ENCODE measurements at places on chromosomes 16 and 17.
A peak's percentile ranks its signal among the peaks of the same experiment; 100 is the strongest.

DNA sequence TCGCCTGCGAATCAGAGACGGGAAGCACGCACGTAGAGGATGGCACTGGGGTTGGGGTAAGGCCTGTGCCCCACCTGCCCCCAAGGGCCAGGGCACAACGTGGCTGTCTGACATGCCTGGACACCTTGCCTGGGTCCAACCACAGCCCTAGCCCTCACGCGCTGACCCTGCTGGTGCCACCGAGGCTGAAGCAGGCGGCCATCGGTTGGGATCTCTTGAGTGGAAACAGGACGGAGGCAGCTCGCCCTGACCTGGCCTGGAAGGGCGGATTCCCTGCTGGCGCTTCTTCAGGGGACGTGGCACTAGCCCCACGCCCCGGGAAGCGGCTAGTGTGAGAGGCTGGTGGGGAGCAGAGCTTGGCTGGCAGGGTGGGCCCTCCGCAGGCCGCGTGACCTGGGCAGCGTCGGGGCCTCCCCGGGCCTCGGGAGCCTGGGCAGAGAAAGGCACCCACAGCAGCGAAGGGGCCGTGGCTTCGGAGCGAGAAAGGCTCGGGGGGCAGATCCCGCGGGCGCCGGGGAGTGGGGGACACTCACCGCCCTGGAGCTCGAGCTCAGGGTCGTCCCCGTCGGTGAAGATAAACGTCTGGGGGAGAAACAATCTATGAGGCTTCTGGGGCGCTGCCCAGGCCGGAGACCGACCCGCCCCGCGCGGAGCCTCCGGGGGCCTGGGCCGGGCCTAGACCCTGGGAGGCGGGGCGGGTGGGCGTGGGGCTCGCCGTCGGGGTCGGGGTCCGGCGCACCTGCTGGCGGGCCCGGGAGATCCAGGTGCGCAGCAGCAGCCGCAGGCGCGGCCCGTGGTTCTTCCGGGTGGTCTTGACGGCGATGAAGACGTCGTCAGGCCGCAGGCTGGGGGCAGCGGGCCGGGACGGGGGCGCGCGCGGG, 610 bp downstream of the RFNG start:
- no peak for DNase-seq

- no peak for DNase-seq
These were observed 85.6 kb downstream of the SOX9 start for GRCh38 chr17:72206376-72206775.

- no peak for DNase-seq
These were observed 18.3 kb downstream of the TMEM100 start for GRCh38 chr17:55704401-55704800.

DNA sequence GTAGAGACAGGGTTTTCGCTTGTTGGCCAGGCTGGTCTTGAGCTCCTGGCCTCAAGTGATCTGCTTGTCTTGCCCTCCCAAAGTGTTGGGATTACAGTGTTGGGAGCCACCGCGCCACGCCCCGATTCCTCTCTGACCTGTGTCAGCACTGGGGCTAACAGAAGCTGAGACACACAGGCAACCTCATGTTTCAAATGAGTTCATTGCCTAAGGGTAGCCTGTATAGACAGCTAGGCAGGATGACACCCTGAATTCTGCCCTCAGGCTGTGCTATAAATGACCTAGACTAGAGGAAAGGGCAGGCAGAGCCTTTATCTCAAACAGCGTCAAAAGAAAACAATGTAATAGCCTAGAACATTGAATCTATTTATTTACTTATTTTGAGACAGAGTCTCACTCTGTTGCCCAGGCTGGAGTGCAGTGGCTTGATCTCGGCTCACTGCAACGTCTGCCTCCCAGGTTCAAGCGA, 2.3 kb upstream of the CDK3 start:
- DNase-seq = no peak

DNA sequence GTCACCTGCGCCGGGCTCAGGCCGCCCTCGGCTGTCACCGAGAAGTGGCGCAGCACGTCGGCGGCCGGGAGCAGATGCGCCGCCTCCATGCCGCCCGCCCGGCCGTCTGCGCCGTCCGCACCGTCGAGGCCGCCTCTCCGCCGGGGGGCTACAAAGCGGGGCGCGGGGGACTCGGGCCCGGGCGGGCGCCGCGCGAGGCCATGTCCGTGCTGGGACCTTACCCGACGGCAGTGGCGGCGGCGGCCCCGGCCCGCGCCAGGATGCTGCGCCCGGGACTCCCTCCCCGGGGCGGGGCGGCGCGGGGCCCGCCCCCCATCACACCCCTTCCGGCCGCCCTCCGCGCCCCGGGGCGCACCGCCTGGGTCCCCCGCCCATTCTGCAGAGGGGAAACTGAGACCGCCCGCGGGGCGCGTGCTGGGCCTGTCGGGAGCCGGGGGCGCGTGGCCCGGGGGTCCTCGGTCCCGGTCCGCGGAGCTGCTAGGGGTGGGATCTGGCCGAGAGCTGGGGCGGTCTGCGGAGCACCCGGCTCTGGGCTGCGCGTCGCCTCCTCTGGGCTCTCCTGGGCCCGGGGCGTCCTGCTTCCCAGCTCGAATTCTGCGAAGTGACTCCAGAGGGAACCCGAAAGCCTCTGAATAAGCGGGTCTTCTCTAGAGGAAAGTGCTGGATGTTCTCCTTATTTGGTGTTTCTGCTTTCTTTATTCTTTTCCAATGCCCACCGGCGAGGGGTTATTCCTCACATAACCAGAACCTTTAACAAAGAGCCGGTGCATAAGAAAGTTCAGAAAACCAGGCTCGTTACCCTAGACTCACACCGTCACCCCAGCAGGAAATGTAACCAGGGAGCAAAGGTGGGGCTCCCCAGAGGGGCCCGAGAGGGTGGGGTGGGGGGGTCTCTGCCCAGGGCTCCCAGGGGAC, at the start of gene ATP2A3:
ATP2A3 (minus strand) TSS at position 235 of the 915 bp plus-strand sequence; CDS start at position 89, 146 bp downstream.
- DNase-seq = peak; percentile 69

DNA sequence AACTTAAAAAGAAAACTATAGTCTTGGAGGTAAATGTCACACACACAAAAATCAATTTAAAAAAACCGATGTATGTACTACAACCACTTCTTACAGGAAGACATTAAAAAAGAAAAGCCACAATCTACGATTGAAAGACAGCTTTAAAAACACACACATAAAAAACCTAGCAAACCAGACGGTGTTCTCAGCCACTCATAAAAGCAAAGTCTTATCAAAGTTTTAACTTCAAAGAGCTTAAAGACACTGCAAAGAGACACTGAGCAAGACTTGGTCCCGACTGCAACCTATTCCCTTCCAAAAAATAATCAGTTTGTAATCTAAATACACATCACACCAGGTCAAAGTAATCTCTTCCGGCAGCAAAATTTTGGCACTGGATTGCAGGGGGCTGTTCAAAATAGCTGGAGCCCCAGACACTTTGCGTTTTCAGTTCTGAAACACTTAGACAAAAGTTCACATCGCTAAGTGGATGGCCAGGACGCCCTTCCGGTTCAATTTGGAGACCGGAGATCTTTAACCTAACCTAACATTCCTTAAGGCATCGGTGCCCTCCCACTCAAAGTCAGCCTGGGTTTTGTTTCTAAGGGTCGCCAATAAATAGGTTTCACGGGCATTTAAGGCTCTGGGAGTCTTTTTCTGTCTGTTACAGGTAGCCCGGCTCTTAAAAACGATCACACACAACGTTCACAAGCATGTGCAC, 2.6 kb downstream of the ZCCHC14 start:
- no peak for DNase-seq

- peak; percentile 77 for DNase-seq
These were observed 24.2 kb downstream of the KLHL36 start for GRCh38 chr16:84672276-84673202.

- no peak for DNase-seq
These were observed 165.2 kb upstream of the CHMP6 start for GRCh38 chr17:80826346-80826954.

GRCh38 chr17:2393174-2393953, 7.5 kb downstream of the MNT start:
- DNase-seq = peak; percentile 94

- no peak for DNase-seq
These were observed 61.0 kb upstream of the LGALS9 start for GRCh38 chr17:27569884-27570577.

GRCh38 chr16:24834459-24835335, 11.1 kb upstream of the SLC5A11 start:
- DNase-seq = no peak

GRCh38 chr17:28612531-28612930, 1.5 kb downstream of the RSKR start:
- no peak for DNase-seq

DNA sequence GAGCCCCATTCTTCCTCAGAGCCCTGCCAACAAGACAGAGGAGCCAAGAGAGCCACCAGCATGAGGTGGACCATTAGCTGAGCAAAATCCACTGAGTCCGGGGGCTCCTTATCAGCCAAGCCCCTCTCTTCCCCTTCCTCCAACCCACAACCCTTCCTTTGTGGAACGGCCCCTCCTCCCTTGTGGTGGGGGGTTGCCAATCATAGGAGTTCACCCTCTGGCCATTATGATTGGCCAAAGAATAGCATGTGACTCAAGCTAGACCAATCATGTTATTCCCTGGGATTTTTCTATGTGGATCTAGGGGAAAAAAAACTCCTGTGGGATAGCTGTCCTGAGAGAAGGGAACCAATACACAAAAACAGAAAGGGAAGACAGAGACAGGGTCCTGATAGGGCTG, 120.5 kb downstream of the C16orf95 start:
- no peak for DNase-seq

DNA sequence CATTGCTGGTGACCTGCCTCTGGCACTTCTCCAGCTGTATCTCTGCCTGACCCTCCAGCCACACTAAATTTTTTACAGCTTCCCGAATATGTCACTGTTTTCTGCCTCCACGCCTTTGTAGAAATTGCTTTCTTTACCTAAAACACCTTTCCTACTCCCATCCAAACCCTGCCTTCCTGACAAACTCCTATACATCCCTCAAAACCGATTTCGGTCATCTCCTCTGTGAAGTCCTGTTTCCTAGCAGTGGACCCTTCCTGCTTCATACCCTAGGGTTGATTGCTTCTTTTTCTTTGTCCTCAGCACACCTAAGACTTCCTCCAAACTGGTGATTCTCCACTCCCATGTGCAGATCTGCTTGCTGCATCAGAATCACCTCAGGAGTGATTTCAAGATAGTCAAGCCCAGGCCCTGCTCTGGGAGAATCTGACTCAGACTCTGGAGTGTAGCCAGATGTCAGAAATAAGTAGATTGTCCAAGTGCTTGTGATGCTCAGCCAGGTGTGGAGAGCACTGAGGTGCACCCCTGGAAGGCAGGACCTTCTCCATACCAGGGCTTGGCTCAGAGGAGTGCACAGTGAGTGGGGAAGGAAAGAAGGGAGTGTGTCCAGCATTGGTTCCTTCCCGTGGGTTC, 184.2 kb downstream of the COPRS start:
- no peak for DNase-seq

DNA sequence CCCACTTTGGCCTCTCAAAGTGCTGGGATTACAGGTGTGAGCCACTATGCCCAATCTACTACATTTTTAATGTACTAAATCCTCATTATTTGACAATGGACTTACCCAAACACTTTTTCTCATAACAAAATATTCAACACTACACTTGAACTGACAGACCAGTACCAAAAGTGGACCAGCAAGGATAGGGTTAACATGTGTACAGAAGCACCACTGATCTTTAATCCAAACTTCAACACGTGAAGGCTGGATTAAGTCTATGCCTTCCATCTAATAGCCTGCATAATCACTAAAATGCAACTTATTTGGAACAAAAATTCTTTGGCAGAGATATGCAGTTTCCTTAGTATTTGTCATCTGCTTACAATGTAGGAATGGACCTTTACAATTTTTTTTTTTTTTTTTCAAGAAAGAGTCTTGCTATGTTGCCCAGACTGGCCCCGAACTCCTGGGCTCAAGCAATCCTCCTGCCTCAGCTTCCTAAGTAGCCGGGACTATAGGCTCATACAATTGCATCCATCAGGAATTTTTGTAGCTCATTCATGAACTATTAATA, 60.0 kb upstream of the BCAR1 start:
- no peak for DNase-seq

GRCh38 chr17:42979511-42980273, at the start of gene PTGES3L:
TSS of gene PTGES3L (minus strand) at chr17:42980080. CDS start at chr17:42980053, 27 bp downstream.
- peak; percentile 6 for DNase-seq

GRCh38 chr17:5832886-5833285, 237.3 kb upstream of the WSCD1 start:
- DNase-seq = peak; percentile 16

- DNase-seq = peak; percentile 24
These were observed 705 bp downstream of the FOXK2 start for GRCh38 chr17:82519971-82520903.

DNA sequence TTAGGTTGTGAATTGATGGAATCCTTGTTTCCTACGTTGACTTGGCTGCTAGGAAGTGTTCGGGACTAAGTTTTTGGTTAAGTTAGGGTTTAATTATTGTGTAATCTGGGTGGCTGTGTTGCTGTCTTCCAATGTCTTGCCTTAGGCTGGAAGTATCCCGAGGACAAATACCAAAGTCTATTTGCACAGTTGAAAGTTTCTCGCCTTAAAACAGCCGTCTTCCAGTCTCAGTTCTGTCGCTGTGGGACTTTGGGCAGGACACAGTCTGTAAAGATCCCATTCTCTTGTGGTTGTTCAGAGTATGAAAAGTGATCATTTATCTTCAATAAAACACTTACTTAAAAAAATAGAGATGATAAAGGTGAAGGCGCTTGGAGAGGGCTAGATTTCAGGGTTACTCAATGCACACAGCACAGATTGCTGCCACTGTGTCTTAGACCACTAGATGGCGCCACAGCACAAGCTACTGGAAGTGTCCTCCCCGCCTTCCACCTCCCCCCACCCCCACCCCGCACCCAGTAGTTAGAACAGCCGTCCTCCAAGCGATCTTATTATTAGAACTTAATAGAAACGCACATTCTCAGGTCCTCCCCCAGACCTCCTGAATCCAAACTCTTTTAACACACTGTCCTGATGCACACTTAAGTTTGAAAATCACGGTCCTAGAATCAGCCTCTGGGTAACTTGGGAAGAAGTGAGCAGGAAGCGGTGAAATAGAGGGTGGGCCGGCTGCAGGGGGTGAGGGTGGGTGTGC, 45.8 kb downstream of the AKAP1 start:
- DNase-seq = peak; percentile 79

DNA sequence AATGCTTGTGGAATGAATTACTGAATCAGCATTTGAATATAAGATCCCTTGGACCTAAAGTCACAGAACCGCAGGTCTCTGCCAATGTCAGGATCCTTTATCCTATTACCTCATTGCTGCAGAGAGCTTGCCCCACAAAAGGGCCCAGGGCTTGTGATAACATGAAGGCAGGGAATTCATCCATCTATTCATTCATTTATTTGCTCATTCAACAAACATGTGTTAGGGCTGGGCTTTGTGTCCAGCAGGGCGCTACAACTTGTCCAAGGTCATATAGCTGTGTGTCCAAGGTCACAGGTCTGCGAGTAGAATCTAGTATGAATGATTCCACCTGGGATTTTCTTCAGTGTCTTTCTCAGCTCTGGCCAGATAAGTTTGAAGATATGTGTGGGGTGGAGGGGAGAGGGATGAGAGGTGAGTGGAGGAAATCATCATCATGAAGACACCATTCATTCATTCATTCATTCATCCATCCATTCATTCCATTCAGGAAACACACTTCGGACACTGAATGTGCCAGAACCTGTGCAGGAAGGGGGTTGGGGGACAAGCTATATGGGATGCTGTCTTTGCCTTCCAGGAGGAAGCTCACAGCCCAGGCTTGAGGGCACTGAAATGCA, 1.3 kb upstream of the UNC45B start:
- DNase-seq = no peak
